ENCODE measurements at places on chromosomes 2 and 18. TPM values are rescaled to one million over a fixed set of nuclear protein-coding genes. Genes with fewer than 3 reads are reported as not detected.

Gene CHRNA1
- total RNA-seq, result 0.25 TPM

DNA sequence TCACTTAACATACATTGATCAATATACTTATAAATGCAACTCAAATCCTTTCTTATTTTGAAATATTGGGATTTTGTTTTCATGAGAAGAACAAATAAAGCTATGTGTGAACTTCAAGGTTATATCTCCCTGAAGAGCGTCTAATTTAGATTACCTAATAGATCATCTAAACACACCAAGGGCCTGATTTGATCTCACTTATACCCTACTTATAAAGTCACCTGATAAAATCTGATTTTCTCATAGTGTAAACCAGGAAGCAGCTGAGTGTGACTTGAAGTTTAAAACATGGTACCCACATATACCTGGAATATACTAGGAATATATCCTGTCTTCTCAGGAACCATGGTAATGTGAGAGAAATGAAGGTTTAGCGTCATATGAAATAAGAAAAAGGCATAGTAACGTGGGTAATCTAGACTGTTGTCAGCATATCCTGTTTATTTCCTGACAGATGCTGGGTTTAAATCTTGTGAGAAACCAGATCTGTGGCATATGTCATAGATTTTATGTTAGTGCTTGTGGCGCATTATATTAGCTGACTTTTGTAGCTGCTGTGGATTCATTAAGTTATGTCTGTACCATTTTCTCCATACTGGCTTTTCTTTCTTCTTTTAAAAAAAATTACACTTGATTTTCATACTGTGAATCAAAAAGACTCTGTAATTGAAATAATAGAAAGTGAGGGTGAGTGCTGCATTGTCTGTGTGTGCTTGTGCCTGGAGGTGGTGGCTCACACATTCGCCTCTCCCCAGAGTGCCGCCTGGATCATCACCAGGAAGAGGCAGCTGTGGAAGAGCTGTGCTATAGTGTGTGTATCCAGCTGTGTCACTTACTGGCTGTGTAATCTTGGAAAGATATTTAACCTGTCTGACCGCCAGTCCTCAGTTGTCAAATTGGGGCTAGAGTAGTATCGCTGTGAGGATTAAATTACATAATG is 164.0 kb downstream of the MYO3B start:
- peaks cover 3% of the 10 kb centered on the region for H3K27me3 ChIP-seq
- peak; percentile 1 for DNase-seq
- no peak overlapping the region for H3K4me3 ChIP-seq
- no peaks in the 10 kb centered on the region for H3K4me1 ChIP-seq
- no peak overlapping the region for H3K27ac ChIP-seq
- H3K36me3 ChIP-seq, result no peaks in the 10 kb centered on the region

Gene POTEC
- total RNA-seq, result not detected

- peaks cover 3% of the 10 kb centered on the region for H3K27me3 ChIP-seq
- peaks cover 53% of the 10 kb centered on the region for H3K4me1 ChIP-seq
- H3K4me3 ChIP-seq, result peak overlapping the region; percentile 88
- H3K27ac ChIP-seq, result peak overlapping the region; percentile 94
- H3K36me3 ChIP-seq, result no peaks in the 10 kb centered on the region
- peak; percentile 69 for DNase-seq
Measured at GRCh38 chr18:9914584-9915290, 921 bp downstream of the VAPA start.

DNA sequence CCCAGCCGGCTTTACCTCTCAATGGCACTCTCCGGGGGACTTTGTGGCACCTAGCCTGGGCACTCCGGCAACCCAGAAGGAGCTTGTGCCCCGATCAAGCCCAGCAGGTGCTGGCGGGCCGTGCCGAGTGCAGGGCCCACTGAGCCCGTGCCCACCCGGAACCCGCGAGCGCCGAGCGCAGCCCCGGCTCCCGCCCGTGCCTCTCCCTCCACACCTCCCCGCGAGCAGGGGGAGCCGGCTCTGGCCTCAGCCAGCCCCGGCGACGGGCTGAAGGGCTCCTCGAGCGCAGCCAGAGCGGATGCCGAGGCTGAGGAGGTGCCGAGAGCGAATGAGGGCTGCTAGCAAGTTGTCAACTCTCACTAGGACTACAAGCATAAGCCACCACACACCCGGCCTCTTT is 136.9 kb downstream of the COMMD1 start:
- no peak for DNase-seq
- H3K36me3 ChIP-seq, result no peaks in the 10 kb centered on the region
- H3K27ac ChIP-seq, result no peak overlapping the region
- peaks cover 10% of the 10 kb centered on the region for H3K4me1 ChIP-seq
- H3K27me3 ChIP-seq, result no peaks in the 10 kb centered on the region

DNA sequence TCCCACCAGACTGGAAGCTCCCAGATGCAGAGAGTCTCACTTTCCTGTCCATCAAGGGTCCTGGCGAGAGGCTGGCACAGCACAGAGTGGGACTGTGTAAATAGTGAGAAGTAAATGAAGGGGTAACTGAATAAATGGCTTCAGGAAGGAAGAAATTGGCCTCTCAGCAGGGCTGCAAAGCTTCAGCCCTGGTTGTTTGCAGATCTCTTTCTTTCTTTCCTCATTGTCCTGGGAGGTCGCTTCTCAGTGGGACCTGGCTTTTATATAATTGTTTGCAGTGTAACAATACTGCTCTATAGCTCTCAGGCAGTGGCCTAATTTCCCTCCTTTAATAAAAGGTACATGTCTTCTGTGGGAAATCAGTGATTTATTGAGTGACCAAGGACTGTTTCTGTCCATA is 74.9 kb upstream of the GPR45 start:
- H3K36me3 ChIP-seq, result no peaks in the 10 kb centered on the region
- no peaks in the 10 kb centered on the region for H3K4me1 ChIP-seq
- peaks cover 3% of the 10 kb centered on the region for H3K27me3 ChIP-seq
- no peak for DNase-seq
- H3K4me3 ChIP-seq, result no peak overlapping the region

- no peak overlapping the region for H3K27ac ChIP-seq
- no peak for DNase-seq
- no peak overlapping the region for H3K4me3 ChIP-seq
Measured at GRCh38 chr2:18067588-18068384, 189.3 kb downstream of the KCNS3 start.

Gene IL36RN
- total RNA-seq, result not detected

GRCh38 chr2:180505203-180505602 is 475.2 kb upstream of the UBE2E3 start:
- no peak for DNase-seq
- no peak overlapping the region for H3K27ac ChIP-seq
- H3K36me3 ChIP-seq, result no peaks in the 10 kb centered on the region

Gene SCN7A
- total RNA-seq, result not detected

Gene FTCDNL1
- 0.32 TPM for total RNA-seq

DNA sequence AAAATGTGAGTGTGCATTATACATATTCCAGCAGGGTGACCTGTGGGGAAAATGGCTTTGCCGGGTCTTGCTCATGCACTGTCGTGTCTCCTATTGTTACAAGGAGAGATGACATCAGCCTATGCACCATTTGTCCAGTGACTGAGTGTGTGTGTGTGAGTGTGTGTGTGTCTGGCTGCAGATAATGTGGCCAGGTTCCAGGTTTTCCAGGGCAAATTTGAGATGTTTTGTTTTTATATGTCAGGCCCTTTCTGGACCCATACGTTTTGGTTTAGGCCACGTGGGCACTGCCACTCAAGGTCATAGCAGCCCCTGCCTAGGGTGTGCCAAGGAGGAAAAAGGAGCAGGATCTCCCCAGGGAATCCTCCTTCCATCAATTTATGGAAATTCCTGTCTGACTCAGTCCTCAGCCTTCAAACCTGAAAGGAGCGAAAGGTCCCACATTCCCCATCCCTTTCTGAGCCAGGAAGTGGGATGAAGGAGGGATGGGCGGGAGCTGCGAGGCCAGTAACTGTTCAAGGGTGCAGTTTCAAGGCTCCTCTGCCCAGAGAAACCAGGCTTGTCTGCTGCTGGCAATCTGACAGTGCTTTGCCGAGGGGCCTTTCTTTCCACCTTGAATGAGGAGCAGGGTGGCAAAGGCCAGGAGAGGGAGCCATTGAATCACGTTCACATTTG is 93.0 kb upstream of the SMAD2 start:
- H3K27ac ChIP-seq, result no peak overlapping the region
- H3K4me3 ChIP-seq, result no peak overlapping the region
- H3K4me1 ChIP-seq, result no peaks in the 10 kb centered on the region
- no peak for DNase-seq
- peaks cover 5% of the 10 kb centered on the region for H3K27me3 ChIP-seq

DNA sequence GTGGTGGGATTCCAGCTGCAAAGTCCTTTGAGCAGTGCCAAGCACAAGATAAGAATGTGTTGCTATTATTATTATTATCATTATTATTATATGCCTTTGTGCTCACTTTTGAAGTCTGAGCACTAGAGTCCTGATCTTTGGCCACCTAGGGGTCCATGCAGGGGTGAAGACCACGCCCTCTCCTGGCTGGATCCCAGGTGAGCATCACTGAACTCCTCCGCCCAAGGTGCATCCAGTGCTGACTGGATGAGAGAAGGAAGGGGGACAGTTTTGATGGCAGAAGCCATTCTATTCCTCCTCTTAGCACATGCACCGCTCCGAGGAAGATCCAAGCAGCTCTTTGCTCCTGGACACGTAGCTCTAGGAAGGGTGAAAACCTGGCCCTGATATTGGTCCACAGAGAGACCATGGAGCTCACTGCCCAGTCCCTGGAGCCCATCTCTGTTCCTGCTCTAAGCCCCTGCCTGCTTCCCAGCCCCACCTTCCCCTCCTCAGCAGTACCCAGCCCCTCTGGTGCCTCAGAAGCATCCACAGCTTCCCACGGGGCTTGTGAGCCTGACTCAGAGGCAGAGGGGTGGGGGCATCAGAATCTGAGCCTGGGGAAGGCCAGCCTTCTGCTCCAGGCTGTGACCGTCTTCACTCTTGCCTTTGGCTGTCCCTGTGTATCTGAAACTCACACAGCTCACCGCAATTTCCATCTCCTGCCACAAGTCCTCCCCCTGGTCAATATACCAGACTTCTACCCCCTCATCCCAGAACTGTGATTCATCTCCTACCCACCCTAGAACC is 45.4 kb downstream of the MCFD2 start:
- H3K4me3 ChIP-seq, result no peak overlapping the region
- no peak for DNase-seq
- no peaks in the 10 kb centered on the region for H3K27me3 ChIP-seq

DNA sequence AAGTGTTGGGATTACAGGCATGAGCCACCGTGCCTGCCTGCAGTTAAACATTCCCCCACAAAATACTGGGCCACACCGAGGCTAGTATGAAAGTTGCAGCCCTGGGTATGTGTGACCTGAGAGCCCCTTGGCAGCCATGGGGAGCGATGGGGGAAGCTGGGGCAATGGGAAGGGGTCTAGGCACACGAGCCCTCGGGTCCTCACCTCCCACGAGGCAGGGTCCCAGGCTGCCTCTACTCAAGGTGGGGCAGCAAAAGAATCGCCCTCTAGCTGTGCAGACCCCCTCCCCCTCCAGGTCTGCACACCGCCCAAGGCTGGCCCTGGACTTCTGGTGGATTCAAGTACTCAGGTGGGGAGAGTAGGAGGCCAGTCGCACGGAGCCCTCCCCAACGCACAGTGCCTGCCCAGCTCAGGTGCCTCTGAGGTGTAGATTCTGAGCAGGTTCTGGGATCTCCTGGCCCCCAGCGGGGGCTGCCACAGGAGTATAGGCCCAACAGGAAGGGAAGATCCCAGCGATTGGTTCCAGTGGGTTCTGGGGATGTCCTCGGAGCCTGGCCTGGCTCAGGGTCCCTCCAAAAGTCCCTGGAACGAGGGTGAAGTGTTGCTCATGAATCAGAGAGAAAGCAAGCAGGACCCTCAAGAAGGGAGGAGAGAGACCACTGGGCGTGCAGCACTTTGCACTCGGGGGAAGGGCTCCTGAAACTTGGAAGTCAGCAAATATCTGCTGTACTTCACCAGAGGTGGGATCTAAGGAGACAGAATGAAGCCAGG is 2.6 kb downstream of the GPR35 start:
- no peak overlapping the region for H3K4me3 ChIP-seq
- H3K36me3 ChIP-seq, result no peaks in the 10 kb centered on the region
- H3K4me1 ChIP-seq, result peaks cover 32% of the 10 kb centered on the region
- H3K27me3 ChIP-seq, result no peaks in the 10 kb centered on the region

DNA sequence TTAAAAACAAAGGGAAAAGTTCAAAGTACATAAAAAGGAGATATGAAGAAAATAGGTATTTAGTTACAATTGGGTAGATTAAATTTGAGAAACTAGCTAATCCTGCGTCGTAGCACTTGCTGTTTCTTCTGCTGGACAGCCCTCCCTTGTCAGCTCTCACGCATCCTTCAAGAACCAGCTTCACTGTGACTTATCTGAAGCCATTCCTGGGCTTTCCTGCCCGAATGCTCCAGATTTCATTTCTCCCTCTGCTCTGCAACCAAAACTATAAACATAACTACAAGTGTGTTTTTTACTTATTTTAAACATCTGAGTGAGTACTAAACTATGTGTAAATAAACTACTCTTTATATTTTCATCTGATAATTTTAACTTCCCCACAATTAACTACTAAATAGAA is 149.2 kb downstream of the MTCL1 start:
- DNase-seq, result no peak
- no peak overlapping the region for H3K27ac ChIP-seq
- no peak overlapping the region for H3K4me3 ChIP-seq
- no peaks in the 10 kb centered on the region for H3K4me1 ChIP-seq

- peaks cover 13% of the 10 kb centered on the region for H3K27me3 ChIP-seq
- H3K27ac ChIP-seq, result no peak overlapping the region
- no peak overlapping the region for H3K4me3 ChIP-seq
- H3K36me3 ChIP-seq, result no peaks in the 10 kb centered on the region
- no peak for DNase-seq
Measured at GRCh38 chr2:11033114-11033513, 121.4 kb downstream of the KCNF1 start.
